ENCODE measurements at places on chromosomes 11 and 22.
A peak's percentile ranks its signal among the peaks of the same experiment; 100 is the strongest.

DNA sequence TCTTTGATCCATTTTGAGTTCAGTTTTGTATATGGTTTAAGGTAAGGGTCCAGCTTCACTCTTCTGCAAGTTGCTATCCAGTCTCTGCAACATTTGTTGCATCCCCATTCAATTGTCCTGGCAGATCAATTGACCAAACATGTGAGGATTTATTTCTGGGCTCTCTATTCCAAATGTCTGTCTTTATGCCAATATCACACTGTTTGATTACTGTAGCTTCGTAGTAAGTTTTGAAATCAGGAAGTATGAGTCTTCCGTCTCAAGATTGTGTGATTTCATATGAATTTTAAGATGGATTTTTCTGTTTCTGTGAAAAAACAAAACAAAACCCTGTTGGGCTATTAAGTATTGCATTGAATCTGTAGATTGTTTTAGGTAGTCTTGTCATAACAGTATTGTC is 17.0 kb downstream of the APLP2 start:
- no peak for DNase-seq

DNA sequence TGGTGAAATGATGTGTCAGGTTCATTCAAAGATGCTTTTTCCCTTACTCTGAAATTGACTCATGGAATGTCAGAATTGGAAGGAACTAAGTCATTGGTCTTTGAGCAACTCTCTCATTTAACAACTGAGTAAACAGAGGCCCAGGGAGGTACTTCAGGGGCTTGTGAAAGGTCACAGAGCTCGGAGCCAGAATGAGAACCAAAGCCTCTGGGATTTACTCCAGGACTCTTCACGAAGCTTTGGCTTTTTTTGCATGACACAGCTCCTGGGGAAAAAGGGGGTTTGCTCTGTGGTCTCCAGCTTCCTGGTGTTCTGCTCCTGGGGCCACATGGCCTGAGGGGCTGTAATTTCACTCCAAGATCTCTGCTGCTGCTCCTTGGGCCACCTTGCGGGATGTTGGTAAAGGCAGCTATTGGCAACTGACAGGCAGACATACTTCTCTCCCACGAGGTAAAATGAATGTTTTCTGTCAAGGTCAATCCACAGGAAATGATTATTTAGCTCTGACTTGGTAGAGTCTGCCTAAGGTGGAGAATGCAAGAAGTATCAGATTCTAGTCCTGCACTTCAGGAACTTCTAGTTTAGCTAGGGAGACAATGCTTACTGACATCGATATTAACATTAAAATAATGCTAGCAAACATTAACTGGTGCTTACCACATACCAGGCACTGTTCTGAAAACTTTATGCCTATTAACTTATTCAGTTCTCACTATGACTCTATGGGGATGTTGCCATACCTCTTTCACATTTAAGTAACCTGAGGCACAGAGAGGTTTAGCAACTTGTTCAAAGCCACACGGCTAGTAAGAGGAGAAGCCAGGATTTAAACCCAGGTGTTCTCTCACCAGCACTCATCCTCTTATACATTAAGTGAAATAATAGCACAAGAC is 16.1 kb downstream of the PKNOX2 start:
- no peak for DNase-seq

GRCh38 chr11:127816962-127817361 is 770.4 kb downstream of the ETS1 start:
- DNase-seq, result no peak

DNA sequence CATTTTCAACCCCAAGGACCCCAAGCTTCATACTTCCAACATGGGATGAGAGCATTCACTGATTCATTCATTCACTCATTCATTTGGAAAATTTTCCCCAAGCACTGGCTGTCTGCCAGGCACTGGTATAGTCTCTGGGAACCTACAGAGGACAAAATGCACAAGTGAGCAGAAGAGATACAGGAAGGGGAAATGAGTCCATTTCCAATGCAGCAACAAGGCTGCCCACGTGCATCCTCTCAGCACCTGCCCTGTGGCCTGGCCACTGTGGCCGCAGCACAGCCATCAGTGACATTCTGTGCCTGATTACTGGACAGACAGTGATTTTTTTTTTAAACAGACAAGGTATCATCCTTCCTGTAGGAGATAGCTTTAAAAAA is 96.0 kb upstream of the PITPNB start:
- DNase-seq, result no peak

- DNase-seq, result no peak
Measured at GRCh38 chr22:25966448-25966913, 202.8 kb upstream of the SEZ6L start.

DNA sequence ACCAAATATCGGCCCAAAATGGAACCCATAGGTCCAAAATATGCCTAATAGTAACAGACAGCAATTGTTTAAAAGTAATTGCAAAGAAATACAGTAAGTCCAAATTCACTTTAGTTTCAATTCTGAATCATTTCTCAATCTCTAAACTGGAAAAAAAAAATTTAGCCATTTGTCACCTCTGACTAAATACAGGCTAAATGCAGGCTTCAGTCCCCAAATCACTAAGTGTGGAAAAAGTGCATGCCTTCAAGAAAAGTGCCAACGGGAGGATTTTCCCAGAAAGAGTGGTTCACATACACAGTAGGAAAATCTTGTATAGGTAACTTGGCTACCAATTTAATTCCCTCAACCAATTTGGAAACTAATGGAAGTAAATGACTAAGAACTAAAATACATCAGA is 35.7 kb downstream of the SIK3 start:
- no peak for DNase-seq

GRCh38 chr11:105071089-105071732 is 26.1 kb upstream of the CARD16 start:
- no peak for DNase-seq

DNA sequence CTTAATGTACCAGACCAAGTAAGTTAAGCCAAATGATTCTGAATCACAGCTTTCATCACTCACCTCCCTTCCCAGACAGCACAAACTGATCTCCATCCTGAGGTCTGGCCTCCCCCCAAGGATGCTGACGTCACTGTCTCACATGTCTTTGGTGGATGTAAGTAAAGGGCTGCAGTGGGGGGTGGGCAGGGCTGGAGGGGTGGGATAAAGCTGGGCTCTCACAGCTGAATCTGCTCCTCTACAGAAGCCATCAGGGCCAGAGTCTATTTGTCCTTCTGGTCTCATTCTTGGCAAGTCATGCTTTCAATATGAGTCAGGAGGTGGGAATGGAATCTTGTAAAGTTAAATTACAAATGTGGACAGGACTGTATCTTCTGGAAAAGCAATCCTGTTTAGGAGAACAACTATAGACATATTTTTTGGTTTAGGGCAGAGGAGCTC is 32.7 kb downstream of the P4HA3 start:
- no peak for DNase-seq

DNA sequence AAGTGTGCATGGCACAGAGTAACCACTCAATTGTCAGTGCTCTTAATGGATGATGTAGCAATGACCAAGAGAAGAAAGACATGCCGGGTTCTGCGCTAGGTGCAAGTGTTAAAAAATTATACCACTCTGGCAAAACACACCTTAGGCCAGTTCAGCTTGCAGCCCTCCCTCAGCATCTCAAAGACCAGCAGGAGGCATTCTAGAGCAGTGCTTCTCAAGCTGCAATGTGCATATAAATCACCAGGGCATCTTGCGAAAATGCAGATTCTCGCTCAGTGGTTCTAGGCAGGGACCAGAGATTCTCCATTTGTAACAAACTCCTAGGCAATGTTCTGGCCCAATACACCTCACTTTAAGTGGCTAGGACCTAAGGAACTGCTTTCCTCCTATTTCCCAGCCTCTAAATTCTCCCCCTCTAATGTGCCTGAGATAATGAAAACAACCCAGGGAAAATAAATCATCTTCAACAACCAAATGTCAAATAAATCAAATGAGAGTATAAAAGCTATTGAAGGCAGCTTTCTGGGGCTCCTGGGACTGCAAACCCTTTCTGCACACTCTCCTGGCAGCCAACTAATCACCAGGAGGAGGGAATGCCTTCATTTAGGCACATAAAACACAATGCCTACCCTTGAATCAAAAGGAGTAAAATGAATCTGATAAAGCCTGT is 337.2 kb upstream of the API5 start:
- DNase-seq, result no peak

- DNase-seq, result no peak
Measured at GRCh38 chr11:77172666-77172982, 44.6 kb downstream of the MYO7A start.

DNA sequence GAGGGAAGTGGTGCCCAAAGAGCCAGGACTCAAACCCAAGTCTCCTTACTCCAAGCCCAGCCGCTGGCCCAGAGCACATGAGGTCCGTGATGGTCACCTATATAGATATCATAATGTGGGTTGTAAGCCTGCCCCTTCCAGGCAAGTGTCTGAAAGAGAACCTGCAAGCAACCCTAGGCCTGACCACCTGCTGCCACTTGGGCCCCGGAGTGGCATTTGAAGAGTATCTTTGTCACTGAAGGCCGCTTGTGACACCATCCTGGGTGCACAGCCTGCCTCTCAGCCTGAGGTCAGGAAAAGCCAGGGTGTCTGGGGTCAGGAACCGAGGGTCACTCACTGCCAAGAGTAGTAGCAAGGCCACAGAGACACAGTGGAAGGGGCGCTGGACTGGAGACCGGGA is 32.4 kb downstream of the OTOG start:
- DNase-seq, result no peak

- DNase-seq, result no peak
Measured at GRCh38 chr11:117417342-117417741, 89.7 kb downstream of the CEP164 start.

GRCh38 chr11:122720107-122720881 is 64.8 kb downstream of the UBASH3B start:
- DNase-seq, result no peak

GRCh38 chr11:32581556-32581955 is 2.1 kb upstream of the EIF3M start:
- no peak for DNase-seq

DNA sequence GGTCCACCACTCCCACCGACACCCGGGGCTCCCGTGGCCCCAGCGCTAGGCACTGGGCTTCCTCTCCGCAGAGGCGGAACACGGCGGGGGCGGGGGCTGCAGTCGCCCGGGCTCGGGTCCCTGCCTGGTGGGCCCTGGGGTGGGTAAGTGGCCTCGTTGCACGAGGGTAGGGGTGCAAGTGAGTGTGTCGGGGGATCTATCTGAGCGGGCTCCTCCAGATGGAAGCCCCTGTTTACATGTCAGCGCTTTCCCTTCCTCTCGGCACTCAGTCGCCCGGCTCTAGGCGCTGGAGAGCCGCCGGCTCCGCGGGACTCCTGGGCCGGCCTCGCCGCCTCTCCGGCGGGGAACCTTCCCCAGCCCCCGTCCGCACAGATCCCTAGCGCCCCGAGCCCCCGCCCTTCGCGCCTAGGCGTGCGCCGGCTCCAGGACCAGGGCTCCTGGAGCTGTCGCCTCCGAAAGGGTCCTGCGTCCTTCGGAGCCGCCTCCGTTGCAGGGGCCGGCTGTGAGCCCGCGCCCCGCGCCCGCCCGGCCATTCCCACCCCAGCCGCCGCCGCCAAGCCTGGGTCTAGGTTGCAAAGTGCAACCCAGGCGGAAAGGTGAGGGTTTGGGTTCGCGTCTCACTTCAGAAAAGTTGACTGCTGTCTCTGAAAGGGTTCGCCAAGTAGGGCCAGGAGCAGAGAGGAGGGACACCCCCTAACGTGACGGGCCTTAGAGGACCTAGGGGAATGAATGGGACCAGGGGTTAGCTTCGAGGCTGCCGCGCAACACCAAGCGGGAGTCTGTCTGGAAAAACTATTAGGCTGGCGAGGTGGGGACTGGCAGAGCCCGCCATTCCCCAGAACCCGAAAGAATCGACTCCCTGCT is 978 bp downstream of the FLI1 start:
- DNase-seq, result no peak

DNA sequence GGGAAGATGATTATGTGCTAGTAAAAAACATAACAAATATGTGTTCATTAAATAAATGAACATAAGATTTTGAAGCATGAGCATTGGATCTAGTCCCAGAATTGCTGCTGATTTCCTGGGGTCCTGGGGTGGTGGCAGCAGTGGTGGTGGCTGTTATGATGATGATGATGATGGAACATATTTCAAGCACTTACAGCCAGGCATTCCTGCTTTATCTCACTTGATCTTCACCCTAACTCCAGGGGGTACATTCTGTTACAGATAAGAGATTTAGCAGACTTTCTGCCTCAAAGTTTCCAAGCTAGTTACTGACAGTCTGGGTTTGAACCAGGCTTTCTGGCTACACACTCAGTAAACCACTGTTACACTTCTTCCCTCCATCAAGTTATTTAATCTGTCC is 5.2 kb downstream of the TRAPPC4 start:
- DNase-seq, result no peak

DNA sequence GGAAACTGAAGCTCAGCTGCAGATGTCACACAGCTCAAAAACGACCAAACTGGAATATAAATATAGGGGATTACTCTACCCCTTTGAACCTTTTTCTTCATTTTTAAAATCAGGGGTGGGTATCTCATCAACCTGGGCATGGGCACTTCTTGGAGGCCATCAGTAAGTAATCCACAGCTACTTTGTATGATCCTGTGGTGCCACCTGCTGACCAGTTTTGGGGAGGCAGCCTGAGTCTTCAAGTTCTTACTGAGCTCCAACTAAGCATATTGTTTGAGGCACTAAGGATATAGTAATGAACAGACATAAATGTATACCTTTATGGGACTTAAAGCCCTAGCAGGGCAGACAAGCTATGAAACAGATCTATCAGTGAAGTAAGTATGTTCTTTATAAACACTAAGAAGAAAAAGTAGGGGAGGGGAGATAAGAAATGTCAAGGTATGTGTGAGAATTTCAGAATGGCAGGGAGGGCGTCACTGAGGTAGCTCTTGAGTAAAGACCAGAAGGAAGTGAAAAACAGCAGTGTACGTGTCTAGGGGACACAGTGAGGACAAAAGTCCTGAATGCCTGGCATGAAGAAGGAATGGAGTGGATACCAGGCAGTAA is 18.4 kb downstream of the TUB start:
- DNase-seq, result peak; percentile 66

DNA sequence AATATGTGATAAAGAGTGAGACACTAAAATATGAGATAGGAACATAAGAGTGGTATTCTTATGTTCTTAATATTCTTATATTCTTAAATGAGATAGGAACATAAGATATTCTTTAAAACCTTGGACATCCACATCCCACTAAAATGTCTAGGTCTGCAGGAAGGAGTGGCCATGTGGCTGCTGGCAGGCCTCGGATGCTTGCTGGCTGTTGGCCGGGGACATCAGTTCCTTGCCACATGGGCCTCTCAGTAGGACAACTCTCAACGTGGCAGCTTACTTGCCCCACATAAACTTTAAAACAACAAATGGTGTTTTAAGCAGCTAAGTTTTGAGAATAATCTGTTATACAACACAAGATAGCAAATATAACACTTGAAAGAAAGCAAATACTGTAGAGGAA is 240.1 kb downstream of the CASP12 start:
- DNase-seq, result no peak

Data from stimulated activated CD8-positive, alpha-beta memory T cell treated with anti-CD3 and anti-CD28 coated beads, Interleukin-4, amount 100 ng/mL, for 4 hours (primary cell).